ENCODE measurements at places on chromosomes 6 and 20.

GRCh38 chr6:149108038-149108748 is 209.3 kb upstream of the TAB2 start:
- DNase-seq: no peak

- DNase-seq: no peak
These were observed 135.9 kb upstream of the GJE1 start for GRCh38 chr6:141996823-141997222.

DNA sequence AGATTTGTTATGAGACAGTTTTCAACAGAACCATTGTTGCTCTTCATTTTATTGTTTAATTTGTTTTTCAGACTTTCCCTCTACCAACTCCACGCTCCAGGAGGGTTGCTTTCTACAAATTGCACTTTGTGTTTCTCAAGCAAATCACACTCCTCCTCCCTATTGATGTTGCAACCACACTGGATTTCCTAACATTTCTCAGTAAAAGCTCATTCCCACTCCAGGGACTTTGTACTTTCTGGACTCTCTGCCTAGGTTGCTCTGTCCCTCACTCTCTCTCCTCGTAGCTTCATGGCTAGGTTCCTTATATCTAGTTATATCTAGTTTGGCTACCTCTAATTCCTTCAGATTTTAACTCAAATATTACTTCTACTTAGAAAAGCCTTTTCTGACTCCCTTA is 20.3 kb downstream of the PGK2 start:
- no peak for DNase-seq

- DNase-seq: peak; percentile 4
These were observed 178.4 kb downstream of the MRPL14 start for GRCh38 chr6:43948527-43949485.

DNA sequence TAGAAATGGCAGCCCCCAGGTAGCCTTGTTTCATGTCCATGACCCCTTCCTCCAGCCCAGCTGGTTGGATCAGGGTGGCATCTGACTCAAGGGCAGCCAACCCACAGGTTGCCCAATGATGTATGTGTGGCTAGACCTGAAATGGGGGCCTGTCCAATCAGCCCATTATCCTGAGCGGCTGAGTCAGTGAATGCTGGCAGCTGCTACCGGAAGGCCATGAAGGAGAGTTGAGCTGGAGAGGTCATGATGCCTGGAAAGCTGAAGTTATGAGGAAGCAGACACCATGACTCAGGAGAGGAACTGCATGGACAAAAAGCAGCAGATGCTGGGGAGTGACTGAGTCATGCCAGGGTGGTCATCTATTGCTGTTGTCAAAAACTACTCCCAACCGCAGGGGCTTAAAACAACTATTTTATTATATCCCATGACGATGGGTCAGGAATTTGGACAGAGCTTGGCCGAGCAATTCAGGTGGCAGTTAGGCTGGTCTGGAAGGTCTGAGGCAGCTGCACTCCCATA is 67.3 kb downstream of the MDGA1 start:
- DNase-seq: peak; percentile 99

- DNase-seq: no peak
These were observed 86.5 kb downstream of the CD164 start for GRCh38 chr6:109295774-109296156.

Measured in RCC 7860 (cell line).